Mesothelial cell of epicardium (in vitro differentiated cells): ENCODE measurements at places on chromosomes 2 and 18.

GRCh38 chr2:19355014-19355405 is 3.4 kb downstream of the OSR1 start:
- DNase-seq: no peak

DNA sequence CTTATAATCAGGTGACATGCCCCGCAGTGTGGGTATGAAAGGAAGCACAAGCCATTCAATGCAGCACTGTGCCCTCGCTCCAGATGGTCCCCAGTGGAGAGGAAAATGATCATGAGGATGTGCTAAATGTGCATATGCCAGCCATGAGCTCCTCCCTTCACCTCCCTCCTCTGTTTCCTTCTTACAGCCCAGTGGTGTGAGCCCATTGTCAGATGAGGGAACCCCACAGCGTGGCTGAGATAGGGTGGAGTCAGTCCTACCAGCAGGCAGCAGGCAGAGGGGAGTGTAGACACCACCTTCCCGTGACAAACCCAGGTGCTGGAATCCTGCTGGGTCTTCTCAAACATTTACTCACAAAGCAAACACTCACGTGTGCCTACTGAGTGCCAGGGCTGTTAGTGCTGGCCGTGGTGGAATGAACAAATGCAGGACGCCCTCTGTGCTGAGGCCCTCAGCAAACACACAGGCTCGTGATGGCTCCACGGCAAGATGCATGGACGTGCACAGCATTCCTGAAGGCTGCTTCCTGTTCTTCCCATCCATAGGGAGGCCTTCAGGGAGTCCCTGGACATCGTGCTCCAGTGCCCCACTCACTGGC is 181.7 kb upstream of the TPO start:
- DNase-seq: no peak

DNA sequence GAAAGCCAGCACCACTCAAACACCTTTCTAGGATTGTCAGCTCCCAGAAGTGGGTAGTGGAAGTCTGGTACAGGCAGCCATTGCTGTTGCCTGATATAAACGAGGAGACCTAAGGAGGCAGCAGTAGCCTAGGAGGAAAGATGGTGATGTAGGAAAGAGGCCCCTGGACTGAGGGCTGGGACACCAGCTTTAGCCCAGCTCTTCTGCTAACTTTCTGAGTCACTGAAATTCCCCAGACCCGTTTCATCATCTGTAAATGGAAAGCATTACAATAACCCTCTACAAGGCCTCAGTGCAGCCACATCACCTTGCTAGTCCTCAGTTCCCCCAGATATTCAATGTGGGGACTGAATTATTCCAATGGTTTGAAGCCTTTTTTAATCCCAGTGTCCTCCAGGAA is 336.5 kb downstream of the TNS1 start:
- DNase-seq: no peak

GRCh38 chr2:100259106-100259505 is 63.2 kb downstream of the LONRF2 start:
- DNase-seq: no peak

DNA sequence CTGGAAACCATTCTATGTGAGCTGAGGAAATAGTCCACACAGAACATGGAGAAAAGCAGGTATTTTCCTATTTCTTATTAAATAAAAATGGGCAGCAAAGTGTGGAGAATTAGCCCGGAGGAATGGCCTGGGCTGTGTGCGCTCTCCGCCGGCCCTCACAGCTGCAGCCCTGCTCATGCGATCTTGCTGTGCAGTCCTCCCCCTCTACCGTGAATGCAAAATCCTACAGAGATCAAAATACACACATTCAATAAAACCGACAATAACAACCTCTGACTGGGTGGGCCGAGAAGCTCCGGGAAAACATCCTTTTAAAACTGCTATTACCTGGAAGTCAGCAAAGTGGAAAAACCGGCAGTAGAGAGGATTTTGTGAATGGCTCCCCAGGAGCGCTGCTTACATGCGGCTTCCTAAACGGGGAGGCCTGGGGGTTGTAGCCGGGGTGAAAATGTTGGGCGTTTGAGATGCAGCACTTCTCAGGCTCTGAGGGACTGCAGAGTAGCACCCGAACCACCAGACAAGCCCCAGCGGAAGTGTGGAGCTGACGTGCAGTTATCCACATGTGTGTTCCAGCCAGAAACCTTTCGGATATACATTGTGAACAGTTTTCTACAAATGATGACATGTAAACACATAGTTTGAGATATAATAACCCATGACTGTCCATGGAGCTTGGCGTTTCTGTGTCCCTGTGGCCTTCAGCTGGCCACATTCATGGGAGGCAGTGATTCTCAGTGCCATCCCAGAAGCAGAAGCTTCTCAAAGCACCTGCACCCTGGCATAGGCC is 94.2 kb upstream of the ALKAL2 start:
- DNase-seq: no peak
